ENCODE measurements at places on chromosomes 12 and 14.

- no peak for DNase-seq
Observed at GRCh38 chr12:60594035-60594711, 998.3 kb downstream of the SLC16A7 start.

DNA sequence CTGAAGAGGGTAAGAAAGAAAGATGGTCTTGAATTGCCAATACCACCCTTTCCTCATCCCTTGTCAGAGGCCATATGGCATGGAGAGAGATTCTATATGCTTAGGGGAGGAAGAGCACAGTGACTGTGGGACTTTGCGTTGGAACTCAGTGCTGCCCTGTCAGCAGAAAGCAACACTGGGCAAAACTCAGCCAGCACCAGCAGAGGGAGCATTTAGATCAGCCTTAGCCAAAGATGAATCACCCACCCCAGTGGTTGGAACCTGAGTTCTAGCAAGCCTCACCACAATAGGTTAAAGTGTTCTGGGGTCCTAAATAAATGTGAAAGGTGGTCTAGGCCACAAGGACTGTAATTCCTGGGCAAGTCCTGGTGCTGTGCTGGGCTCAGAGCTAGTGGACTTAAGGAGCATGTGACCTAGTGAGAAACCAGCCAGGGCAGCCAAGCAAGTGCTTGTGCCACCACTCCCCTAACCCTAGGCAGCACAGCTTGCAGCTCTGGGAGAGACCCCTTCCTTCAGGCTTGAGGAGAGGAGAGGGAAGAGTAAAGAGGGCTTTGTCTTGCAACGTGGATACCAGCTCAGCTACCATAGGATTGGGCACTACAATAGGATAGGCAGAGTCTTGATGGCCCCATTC lies 11.4 kb upstream of the BCAT1 start:
- no peak for DNase-seq

DNA sequence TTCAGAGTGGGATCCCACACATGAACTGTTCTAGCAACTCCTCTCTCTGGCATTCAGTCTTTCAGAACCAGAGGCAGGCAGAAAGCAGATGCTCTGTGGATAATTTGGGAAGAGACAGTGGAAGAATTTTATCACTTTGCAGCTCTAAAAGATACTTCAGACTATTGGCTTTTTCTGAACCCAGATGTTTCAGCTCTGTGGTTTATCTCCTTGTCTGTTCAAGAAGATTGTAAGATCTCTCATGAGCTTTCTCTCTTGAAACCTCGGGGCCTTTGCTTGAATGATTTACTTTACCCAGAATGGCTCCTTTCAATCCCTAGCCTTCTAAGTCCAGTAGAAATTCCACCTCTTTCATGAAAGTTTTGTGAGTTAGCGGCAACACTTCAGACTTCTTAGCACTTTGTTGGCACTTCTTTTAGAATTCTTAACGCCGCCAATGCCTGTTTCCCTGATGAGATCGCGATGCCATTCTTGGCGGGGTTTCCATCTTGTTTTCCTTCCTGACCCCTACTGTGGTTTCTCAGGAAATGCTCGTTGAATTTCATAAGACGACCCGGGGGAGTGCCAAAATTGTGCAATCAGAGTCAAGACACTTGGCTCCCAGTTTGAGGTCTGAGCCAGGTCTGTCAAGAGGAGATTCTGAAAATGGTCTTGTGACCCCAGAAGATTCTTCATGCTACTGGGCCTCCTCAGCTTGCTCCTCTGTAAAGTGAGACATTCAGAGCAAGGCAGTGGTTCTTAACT lies 107.0 kb upstream of the PRICKLE1 start:
- DNase-seq: no peak

- peak; percentile 32 for DNase-seq
Observed at GRCh38 chr12:52879394-52880351, 25.2 kb downstream of the KRT8 start.

DNA sequence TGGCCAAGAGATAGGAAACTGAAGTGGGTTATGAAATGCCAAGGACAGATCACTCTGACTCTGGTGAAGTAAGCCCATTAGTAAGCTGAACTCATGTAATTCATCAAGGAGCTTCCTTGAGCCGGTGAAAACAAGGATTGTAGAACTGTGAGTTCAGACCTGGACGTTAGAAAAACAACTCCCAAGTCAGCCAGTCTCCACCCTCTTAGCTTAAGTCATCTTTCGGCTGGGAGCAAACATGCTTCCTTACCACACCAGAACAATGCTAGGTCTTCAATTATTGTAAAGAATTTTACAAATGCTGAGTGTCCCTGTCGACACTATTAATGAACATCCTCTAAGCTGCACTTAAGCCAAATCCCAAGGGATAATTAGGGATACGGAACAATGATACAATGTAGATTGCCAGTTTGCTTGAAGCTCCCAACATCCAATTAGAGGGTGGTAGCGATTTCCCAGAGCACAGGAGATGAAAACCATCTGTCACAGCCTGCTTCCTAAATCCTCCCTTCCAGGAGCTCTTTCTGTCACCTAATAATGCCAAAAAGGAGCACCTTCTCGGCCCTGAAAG lies 45.7 kb upstream of the VASH1 start:
- DNase-seq: no peak

All from stimulated activated CD4-positive, alpha-beta T cell treated with anti-CD3 and anti-CD28 coated beads, TNF-alpha, amount 100 ng/mL, for 1 hour (primary cell).